Cortex of kidney (tissue), 1 donor: ENCODE measurements at places on chromosomes 7 and 10.

GRCh38 chr10:110495731-110496552 lies 1.8 kb upstream of the DUSP5 start:
- DNase-seq = no peak

- DNase-seq = no peak
Measured at GRCh38 chr10:28837613-28838390, 160.5 kb downstream of the BAMBI start.

GRCh38 chr7:131076032-131076431 lies 251.6 kb upstream of the MKLN1 start:
- DNase-seq = no peak

- DNase-seq = no peak
Measured at GRCh38 chr10:113267619-113268562, 285.0 kb upstream of the HABP2 start.

DNA sequence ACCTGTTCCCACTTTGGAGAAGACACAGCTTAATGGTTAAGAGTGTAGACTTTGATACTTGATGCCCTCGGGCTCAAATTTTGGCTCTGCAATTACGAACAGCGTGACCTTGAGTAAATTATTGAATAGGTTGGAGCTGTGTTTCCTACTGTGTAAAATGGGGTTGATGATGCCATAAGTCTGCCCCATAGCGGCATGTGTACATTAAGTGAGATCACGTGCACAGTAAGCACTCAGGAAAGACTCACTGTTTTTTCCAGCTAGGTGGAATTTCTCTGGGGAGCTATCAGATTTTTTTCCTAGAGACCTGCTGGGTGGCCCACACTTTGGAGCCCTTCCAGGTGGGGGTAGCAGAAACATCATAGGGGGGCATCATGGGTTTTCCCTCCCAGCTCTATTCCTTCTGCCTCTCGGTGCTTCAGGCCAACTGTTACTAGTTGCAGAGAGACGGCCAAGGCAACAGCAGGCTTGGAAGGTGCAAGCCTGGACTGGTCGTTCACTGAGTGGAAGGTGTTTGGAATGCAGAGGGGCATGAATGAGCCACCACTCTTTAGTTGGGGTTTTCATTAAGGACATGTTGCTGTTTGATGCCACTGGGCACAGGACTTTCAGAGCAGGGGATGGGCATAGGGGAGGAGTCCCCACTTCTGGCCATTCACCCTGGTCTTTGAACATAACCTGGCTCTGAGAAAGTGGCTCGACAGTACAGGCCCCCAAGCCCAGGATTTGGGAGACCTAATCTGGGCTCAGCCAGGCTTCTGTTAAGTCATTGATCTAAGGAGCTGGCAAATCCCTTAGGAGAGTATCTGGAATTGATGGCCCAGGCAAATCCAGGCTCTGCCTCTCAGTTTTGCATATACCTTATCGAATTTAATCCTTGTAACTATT lies 64.0 kb downstream of the SYPL1 start:
- no peak for DNase-seq

DNA sequence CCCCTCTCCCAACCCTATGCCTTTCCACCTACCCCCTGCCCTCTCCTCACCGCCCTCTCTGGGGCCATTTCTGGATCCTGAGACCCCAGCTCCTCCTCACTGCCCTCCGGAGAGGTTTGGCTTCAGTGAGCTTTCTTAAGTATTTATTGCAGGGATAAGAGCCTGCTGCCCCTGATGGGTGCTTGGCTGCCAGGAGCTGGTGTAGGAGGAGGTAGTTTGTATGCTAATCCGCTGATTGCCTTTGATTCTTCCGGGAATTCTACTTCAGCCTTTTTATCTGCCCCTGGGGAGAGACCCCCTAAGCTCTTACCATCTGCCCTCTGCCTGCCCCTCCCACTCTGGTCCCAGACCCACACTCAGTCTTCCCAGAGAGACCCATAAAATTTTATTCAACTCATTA lies 263.5 kb upstream of the PODXL start:
- DNase-seq = no peak

- DNase-seq = no peak
Measured at GRCh38 chr7:158488181-158488971, 99.2 kb downstream of the PTPRN2 start.

DNA sequence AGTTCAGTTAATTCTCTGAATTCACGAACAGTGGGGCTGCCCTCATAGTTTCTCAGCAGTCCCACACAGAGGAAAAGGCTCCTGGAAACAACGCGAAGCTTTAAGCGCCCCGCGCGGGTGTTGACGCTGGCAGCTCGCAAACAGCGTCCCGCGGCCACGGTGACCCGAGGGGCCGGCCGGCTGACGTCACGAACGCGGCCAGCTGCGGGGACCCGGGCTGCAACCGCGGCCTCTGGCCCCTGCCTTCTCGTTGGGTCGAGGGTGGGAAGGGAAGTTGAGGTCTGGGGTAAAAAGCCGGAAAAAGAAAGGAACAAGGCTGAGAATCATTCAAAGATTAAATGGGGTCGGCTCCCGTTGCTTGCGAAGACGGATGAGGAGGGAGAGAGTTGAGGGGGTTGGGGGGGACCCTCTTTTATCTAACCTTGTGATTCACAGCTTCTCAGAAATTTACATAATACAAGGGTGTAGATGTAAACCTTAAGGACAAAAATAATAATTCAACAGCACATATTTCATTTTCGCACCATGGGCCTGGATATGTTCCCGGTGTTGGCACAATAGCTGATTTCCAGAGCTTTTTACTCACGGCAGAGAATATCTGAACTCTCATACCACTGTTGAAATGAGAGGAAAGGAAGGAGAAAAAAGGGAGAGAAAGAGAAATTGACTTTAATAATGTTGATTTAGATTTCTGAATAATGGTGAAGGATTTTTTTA lies 7.3 kb upstream of the FEZF1 start:
- DNase-seq = no peak

- DNase-seq = no peak
Measured at GRCh38 chr10:94225589-94225988, 137.2 kb downstream of the NOC3L start.

DNA sequence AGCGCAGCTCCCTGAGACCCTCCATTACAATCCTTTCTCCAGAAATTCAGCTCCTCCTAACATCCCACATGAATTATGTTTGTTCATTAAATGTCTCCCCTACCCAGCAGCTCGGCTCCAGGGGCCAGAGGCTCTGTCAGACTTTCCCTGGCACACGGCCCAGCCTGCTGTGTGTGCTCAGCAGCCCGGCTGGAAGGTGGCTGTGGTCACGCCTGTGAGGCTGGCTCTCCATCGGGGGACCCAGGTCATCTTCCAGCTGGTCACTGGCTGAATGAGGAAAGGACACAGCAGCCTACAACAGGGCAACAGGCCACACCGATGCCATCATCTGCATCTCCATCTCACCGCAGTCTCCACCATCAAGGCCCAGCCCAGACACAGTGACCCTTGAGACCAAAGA lies 219.8 kb downstream of the MAD1L1 start:
- DNase-seq = no peak

DNA sequence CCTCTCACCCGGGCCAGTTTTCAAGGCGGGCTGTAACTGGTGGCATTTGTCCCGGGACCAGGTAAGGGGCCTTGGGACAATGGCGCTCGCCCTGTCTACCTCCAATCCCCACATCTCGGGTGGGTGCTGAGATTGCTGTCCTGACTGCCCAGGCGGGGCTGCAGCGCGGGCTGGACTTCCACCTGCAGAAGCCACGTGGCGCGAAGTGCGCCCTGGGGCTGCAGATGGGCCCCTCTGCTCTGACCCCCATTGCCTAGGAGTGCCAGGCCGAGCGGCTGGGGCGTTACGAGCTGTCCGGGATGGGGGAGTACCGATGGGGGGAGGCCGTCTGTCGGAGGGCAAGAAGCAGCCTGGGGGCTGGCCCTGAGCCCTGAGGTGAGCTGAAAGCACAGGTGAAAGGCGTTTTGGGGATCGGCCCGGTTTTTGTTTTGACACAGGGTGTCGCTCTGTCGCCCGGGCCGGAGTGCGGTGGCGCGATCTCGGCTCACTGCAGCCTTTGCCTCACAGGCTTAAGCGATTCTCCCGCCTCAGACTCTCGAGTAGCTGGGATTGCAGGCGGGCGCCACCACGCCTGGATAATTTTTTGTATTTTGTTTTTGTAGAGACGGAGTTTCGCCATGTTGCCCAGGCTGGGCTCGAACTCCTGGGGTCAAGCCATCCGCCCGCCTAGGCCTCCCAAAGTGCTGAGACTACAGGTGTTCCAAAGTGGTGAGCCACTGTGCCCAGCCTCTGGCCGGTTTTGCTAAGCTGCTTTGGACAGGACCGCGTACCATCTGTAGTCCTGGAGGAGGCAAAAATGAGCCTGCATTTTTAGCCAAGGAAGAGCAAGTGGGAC lies at the start of gene SFXN2:
TSS of gene SFXN2 (plus strand) at position 16 of the 835 bp plus-strand sequence. CDS start 12,001 bp downstream, outside the sequence.
- no peak for DNase-seq

DNA sequence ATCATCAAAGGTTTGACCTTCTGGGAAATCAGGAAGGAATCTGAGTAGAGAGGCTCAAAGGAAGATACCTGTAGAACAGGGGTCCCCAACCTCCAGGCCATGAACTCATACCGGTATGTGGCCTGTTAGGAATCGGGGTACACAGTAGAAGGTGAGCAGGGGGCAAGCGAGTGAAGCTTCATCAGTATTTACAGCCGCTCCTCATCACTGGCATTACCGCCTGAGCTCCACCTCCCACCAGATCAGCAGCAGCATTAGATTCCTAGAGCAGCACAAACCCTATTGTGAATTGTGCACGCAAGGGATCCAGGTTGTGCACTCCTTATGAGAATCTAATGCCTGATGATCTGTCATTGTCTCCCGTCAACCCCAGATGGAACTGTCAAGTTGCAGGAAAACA lies 158.5 kb upstream of the CACNA2D1 start:
- DNase-seq = no peak

- no peak for DNase-seq
Measured at GRCh38 chr7:1846331-1847065, 176.4 kb downstream of the ELFN1 start.

DNA sequence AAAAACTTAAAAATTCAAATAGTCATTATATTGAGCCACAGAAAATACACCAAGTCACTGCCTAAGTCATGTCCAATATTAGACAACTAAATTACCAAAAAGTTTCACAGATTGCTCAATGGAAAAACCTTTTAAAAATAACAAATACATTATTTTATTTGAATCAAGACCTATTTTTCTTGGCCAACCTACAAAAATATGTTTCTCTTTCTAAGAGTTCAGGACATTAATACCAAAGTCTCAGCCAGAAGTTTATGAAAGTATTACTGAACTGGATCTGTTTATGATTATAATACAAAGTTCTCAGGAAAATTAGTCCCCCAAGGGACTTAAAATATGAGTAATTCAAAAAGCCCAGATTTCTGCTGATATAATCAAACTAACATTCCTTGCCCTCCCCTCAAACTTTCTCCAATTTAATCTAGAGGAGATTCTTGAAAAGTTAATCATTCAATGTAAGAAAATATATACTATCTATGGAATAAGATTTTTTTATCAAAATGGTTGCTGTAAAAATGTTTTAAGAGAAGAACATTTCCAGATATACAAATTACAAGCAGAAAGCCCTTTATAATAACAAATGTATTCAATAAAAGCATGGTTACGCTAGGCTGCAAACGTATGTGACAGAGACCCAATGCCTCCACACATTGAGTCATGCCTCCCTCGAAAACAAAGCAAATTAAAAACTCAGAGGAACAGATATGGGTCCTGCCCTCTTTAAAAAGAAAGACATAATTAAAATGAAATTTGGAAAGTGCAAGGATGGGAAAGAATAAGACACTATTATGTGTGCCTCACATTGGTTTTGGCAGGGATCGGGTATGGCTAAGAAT lies 381.6 kb downstream of the PARD3 start:
- no peak for DNase-seq

GRCh38 chr7:155665957-155666287 lies 21.5 kb downstream of the RBM33 start:
- DNase-seq = no peak

GRCh38 chr10:8380833-8381496 lies 326.5 kb downstream of the GATA3 start:
- no peak for DNase-seq

- no peak for DNase-seq
Measured at GRCh38 chr7:104294291-104294690, 34.1 kb upstream of the LHFPL3 start.

DNA sequence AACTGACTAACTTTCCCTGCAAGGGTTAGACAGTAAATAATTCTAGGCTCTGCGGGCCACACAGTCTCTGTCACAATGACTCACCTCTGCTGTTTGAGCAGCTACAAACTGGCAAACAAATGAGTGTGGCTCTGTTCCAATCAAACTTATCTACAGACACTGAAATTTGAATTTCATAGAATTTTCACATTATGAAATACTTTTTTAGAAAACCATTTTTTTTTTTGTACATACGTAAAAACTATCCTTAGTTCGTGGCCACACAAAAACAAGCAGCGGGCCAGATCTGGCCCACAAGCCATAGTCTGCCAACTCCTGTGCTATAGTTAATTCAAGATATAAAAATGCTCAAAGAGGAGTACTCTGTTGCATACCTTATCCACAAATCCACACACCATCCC lies 32.6 kb downstream of the PIP4K2A start:
- no peak for DNase-seq

GRCh38 chr10:36118314-36118713 lies 476.2 kb upstream of the FZD8 start:
- no peak for DNase-seq

GRCh38 chr10:110845756-110846620 lies 25.7 kb upstream of the PDCD4 start:
- no peak for DNase-seq

DNA sequence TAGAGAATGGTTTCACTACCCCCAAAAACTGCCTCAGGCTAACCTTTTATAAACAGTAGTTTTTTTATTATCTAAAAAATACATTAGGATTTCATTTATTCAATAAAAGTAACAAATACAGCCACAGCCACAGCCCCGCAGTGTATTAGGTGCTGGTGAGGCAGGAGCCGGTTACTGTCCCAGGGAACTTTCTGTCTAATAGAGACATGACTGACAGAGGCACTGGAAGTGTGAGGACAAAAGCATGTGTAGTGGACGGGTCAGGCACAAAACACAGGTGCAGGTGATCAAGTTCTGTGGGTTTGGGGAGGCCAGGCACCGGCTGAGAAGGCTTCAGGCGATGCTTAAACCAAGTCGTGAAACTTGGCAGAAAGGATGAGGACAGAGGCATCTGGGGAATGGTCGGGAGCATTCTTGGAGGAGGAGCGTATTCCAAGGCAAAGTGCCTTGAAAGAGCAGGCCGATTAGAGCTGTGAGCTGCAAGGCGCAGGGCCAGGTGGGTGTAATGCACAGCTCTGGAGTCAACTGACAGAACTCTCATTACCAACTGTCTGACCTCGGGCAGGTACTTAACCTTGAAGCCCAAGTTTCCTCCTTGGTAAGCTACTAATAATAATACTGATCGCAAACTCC lies 138.2 kb downstream of the USP6NL start:
- DNase-seq = no peak

- no peak for DNase-seq
Measured at GRCh38 chr7:27961255-27961654, 219.3 kb downstream of the JAZF1 start.
